Kidney epithelial cell (primary cell): ENCODE measurements at places on chromosomes 7 and 10. TPM values are rescaled to one million over a fixed set of nuclear protein-coding genes. Genes with fewer than 3 reads are reported as not detected.

The MACC1 gene
- total RNA-seq, result 57.5 and 61.7 TPM in 2 replicates

- no peak for DNase-seq
Observed at GRCh38 chr10:56561336-56561735, 200.3 kb upstream of the ZWINT start.

GRCh38 chr10:90912174-90912573 lies 8.7 kb downstream of the ANKRD1 start:
- DNase-seq, result no peak

DNA sequence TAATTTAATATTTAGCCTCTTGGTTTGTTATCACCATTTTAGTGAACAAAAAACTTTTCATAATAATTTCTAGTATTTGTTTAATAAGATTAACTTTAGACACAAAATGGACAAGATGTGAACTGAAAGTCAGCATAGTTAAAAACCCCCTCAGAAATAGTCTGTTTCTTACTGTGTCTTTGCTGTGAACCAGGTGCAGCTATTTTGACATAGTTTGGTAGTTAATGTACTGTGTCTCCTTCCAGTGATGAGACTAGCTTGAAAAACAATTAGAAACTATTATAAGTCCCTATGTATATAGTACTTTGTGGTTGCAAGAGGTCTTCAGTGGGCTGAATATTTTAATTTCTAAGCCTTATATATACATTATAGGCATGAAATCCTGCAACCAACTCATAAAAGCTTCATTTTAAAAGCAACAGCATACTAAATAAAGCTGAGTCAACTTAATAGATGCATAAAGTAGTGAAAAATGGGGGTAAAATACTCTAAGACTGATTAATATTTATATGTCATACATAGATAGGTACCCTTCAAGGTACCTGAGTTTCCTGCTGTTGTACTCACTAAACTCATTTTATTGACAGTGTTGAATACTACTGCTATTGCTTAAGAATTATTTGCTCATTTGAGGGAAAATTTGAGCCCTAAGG lies 19.2 kb downstream of the DMTF1 start:
- DNase-seq, result no peak

DNA sequence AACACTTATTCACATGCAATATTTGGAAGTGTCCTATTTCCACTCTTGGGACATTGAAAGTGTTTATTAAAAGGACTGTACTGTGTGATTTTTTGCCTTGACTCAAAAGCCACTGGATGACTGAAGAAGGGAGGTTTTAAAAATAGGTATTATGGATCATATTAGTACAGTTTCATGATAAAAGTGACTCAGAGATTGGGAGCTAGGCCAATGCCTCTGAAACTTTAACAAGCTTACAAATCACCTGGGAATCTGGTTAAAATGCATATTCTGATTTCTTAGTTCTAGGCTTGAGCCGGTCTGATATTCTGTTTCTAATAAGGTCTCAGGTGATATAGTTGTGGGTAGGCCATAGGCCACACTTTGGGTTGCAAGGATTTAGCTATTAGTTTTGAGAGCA lies 191.2 kb downstream of the PLXDC2 start:
- DNase-seq, result no peak
